Stimulated activated CD4-positive, alpha-beta T cell treated with anti-CD3 and anti-CD28 coated beads, Interleukin-1b, Interleukin-23, amount 100 ng/mL, for 24 hours (primary cell): ENCODE measurements at places on chromosomes 6 and 20.
A peak's percentile ranks its signal among the peaks of the same experiment; 100 is the strongest.

- DNase-seq, result peak; percentile 82
Measured at GRCh38 chr6:157323255-157323965, at the start of gene TMEM242. TMEM242 (minus strand) TSS chr6:157323519; CDS start chr6:157323499, 20 bp downstream.

- DNase-seq, result no peak
Measured at GRCh38 chr6:7615611-7616383, 25.8 kb downstream of the SNRNP48 start.

DNA sequence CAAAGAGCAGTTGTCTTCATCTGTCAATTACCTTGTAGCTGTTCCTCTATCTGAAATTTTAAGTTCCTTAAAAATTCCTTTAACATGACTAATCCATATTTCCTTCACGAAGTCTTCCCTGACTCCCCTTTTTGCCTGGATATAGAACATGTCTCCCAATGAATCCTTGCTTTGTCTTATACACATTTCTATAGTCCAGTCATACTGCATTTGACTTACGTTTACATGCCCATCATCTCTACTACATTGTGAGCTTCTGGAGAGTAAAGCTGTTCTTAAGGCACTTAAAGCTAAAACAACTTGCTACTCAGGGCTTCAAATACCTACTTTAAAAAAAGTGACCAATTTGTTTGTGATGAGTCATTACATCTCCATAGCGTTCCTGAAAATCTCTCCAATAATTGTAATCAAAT, 4.9 kb downstream of the REV3L start:
- no peak for DNase-seq

DNA sequence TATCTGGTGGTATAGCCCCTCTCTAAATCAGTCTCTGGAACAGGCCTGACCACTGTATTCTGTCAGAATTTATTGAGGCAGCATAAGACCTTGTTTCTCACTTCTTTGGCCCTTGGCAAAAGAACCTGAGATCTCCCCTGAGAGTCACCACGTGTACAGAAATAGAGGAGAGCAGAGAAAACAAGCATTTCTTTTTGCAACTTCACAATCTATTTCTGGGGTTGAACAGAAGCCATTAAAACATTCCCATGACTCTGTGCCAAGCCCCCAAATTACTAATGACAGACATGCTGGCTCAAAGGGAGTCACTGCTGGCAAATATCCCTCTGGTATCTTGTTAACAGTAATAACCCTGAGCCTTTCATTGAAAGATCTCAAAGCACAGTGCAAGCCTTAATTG, 395.3 kb downstream of the MAFB start:
- DNase-seq, result no peak

DNA sequence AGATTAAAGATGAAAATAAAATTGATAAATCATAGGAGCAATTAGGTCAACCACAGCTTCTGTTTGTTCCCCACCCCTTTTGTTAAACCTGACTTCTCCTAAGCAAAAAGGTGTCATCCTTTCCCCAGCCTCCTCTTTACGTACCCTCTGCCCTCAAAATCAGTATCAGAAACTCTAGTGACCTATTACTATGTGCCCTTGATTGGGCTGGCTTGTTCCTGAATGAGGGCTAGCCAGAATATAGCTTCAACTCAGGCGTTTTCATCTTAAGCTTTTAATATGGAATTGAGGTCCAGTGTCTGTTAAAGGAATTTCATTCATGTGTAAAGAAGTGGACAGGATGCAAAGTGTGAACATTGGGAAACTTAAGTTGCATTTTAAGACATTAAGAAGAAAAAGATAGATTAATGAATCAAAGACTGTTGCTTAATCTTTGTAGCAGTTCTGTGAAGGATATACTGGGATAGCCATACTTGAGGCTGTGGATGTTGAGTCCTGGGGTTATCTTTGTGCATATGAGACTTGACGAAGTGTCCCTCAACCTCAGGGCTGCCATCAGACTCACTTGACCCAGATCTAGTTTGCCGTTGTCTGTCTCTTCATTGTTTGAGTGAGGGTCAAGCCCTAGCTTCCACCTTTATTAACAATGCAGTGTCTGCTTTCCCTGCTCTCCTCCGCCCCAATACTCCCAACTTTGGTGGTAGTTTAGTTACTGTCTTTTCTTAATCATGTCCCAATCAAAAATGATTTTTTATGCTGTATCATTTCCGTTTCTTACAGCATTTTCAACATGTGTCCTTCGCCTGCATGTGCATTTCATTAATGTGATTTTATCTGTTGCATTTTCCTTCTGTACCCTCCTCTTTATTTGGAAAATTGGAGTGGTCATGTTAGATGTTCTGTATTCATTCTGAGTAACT, 1.9 kb downstream of the TBPL1 start:
- no peak for DNase-seq

GRCh38 chr6:21003780-21004541, 469.7 kb downstream of the CDKAL1 start:
- DNase-seq, result no peak

DNA sequence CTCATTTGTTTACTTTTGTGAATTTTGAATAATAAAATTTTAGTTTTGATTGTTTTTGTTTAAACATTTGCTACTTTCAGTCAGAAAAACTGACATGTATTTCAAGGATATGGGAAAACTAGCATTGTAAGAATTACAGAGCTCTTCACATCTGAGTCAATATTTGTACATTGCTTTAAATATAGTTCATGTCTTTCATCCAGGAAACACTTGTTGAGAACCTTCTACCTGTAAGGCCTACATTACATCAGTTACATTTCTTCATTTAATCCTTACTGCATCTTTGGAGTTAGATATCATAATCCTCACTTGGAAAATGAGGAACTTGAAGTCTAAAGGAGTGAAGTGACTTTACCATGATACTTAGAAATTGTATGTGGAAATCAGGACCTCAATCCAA, 242.9 kb downstream of the KCNQ5 start:
- no peak for DNase-seq

DNA sequence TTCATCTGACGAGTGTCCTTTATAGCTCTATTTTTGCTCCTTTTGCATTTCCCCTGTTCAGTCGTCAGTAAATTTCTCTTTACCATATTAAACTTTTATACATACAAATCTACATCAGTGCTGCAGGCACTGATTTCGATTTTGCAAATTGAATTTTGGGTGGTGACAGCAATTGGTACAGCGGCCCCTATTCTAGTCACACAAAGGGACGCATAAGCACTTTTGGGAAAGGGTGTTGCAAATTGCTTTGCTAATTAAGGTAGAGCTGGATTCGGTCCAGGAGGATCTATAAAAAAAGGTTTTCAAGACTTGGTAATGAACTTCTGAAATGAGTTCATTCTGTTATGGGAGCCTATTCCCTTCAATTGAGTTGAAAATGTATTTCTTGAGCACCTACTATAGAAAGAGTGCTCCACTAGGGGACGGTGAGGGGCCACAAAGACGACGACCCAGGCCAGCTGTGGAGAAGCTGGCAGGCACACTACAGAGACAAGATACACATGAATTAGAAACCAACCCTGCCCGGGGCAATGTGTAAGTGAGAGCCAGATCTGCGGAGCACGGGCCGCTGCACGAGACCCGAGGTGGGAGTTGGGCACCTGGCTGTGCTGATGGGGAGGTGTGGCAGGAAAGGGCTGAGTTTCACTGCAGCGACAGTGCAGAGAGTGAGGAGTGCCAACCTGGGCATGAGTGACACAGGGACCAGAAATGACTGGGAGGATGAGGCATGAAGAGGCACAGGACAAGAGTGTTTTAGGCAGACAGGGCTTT, 5.4 kb downstream of the UQCC2 start:
- DNase-seq, result no peak
